ENCODE measurements at places on chromosomes 11 and 22.

DNA sequence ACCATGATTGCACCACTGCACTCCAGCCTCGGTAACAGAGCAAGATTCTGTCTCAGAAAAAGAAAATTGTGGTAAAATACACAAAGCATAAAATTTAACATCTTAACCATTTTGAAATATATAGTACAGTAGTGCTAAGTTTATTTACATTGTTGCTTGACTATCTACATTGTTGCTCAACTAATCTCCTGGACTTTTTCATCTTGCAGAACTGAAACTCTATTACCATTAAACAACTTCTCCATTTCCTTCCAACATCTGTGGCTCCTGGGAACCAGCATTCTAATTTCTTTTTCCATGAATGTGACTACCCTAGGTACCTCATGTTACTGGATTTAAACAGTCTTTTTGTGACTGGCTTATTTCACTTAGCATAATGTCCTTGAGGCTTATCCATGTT is 13.5 kb upstream of the VWA5A start:
- DNase-seq: no peak

DNA sequence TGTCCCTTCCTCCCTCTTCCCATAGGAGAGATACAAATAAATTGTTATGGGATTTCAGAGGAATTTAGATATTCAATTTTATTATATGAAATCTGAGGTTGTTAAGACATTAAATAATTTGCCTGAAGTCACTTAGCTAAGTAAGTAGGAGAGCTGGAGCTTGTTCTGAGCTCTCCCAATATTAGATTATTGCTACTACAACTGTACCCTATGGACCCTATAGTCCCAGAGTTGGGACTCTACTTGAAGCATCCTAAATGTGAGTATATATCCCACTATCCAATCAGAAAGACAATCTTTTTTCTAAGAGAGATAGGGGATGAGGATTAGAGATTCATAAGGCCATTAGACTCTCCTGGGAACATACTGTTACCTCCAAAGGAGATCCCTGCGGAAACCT is 1130.0 kb downstream of the DLG2 start:
- DNase-seq: no peak

DNA sequence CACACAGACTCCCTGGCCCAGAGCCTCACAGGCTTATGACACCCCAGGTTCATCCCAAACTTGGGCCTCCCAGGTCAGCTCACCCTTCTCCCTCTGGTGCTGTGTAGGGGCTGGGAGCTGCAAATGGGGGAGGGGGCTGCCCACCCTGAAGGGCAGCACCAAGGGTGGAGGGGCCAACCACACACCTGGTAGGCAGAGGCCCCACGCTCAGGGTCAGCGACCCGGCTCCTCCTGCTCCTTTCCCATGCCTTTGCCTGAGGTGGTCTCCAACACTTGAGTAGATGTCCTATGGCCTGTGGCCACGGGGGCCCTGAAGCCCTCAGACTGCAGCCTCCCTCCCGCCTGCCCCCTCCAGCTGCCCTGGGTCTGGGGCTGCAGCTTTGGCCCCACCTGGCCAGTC is 3.4 kb downstream of the DGCR6 start:
- DNase-seq: no peak

- no peak for DNase-seq
These were observed 7.0 kb downstream of the ISX start for GRCh38 chr22:35072925-35073324.

GRCh38 chr11:123532131-123532530 is 102.1 kb downstream of the GRAMD1B start:
- DNase-seq: no peak

DNA sequence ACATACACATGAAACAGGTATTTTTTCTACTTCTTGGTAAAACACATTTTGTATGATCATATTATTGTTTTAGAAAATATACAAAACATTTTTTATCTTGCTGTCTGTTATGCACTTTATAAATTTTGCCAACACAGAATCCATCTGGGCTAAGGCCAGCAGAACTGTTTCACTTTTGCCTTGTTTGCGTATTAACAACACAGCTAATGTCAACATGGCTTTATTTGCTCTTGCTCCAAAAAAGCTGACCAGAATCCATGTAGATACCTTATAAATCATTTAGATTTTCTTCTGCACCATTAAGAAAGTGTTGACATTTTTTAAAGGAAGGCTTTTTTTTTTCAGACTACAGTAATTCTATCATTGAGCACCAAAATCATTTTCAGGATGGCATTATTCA is 58.1 kb upstream of the PGR start:
- DNase-seq: no peak

- no peak for DNase-seq
These were observed 22.5 kb downstream of the PRRG4 start for GRCh38 chr11:32852207-32852606.

- peak; percentile 39 for DNase-seq
These were observed 23.5 kb upstream of the TH start for GRCh38 chr11:2194877-2195755.

GRCh38 chr11:68313574-68314202 is 1.3 kb downstream of the LRP5 start:
- DNase-seq: no peak

DNA sequence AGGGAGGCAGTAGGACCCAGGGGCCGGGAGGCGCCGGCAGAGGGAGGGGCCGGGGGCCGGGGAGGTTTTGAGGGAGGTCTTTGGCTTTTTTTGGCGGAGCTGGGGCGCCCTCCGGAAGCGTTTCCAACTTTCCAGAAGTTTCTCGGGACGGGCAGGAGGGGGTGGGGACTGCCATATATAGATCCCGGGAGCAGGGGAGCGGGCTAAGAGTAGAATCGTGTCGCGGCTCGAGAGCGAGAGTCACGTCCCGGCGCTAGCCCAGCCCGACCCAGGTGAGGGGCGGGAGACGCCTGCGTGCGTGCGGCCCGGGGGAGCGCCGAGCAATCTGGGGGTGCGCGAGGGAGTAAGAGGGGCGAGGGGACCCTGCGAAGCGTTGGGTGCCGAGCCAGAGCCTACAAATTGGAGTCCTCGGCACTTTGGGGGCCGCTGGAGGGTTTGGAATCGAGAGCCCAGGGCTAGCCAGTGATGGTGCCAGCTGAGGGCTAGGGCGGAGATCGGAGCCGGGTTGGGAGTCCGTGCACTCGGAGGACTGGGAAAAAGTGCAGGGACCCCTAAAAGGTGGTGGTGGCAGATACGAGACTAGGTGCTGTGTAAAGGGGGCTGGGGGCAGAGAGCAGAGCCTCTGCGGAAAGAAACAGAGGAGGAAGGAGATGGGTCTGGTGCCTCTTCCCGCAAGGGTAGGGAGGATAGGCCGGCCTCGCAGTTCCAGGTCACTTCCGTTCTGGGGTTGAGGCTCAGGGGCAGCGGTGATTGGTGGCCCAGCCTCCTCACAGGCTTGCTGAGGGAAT is at the start of gene SERPINH1:
Gene SERPINH1, plus strand, starts transcription at position 206 of the 788 bp plus-strand sequence. CDS start 4,097 bp downstream, outside the sequence.
- DNase-seq: no peak

- no peak for DNase-seq
These were observed 324.2 kb downstream of the TENM4 start for GRCh38 chr11:79116600-79116999.

DNA sequence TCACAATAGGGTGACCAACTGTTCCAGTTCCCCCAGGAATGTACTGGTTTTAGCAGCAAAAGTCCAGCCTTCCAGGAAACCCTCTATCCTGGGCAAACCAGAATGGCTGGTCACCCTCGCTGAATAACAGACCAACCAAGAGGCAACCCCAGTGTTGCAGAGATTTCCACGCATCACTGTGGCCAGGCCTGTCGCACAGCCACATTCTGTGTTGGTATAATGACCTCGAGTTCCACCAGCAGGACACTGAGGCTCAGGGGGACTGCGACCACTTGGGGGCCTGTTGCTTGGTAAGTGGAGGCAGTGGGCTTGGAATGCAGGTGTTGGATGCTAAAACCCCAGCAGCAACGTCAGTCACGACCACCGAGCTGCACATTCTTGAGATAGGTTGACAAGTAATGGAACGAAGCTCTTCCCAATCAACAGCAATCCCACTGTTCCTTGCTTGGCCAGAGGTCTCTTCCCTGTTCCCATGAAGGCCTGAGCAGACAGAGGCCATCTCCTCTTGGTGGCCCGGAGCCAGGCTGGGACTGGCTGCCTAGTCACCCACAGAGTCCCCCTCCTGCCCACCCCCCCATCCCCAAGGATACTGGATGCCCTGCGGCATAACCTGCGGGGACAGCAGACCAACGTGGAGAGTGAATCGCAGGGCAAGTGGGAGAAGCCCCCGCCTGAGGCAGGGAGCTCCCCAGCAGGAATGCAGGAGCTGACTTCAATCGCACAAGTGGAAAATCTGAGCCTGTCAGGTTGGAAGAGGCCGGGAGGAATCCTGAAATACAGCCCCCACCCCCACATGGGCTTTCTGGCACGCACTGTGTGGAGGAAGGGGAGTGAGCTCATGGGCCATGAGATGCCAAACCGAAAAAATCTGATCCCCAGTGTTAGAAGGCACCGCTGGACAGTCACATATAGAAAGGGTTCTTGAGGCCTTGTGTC is 43.4 kb upstream of the MN1 start:
- DNase-seq: no peak

DNA sequence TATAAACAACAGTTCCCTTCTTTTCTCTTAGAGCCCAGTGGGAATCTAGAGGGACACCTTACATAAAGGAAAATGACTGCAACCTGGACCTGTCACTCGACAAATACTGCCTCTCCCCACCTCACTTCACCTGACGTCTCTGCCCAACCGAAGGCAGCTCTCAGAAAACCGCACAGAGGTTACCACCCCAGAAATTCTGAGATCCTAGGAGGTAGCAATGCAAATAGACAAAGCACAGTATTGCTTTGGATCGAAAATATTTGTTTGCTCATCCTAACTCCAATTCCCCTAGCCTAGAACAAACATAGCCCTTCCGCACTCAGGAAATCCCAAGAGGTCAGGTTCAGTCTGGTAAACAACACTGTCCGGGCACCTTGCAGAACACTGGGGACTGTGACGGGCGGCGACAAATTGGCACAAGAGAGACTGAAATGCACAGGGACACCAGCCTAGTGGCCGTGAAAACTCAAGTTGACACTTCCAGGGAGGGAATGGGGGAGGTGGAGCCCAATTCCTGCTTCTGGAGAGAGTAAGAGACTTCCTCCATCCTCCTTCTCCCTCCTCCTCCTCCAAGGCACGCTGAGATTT is 420 bp upstream of the TRIM44 start:
- no peak for DNase-seq

- no peak for DNase-seq
These were observed 227.7 kb upstream of the ZBED5 start for GRCh38 chr11:11085580-11085979.

- DNase-seq: no peak
These were observed at the start of gene SCN3B for GRCh38 chr11:123654566-123655081. TSS of gene SCN3B (minus strand) at chr11:123654624. CDS start at chr11:123653801, 823 bp downstream.

DNA sequence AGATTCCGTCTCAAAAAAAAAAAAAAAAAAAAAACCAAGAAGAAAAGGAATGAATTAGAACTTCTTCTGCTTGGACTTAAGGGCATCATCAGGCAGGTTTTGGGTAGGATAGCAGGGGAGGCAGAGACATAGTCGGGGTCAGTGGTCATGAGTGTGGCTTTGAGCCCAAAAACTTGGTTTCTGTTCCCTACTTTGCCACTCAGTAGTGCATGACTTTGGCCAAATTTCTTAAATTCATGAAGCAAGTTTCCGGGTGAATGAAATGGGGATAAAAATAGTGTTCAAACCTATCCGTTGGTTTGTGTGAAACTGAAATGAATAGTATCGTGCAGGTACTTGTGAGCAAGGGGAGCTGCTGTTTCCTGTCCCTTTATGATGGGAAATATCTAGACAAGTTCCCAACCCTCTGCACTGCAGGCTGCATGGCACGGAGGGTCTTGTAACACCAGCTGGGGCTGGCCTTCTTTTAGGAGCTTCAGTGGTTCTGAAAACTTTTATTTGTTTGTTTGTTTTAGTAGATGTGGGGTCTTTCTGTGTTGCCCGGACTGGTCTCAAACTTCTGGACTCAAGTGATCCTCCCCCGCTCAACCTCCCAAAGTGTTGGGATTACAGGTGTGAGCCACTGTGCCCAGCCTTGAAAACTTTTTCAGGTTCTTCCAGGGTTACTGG is 18.4 kb downstream of the NEAT1 start:
- DNase-seq: no peak

DNA sequence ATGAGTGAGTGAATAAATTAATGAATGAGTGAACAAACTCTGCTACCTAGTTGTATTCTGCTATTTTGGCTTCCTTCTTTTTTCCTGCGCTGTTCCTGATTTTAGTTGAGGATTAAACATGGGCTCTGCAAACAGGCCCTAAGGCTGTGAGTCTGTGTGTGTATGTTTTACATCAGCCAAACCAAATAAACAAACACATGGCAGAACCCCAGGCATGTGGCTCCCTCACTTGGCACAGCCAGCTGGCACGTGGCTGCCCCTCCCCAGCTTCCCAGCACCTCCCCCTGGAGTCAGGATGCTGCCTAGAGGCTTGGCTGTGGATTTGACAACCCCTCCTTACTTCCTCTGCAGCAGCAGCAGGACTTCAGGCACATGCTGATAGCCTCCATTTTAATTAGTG is 593.2 kb downstream of the INSC start:
- no peak for DNase-seq

GRCh38 chr11:103623933-103624332 is 412.5 kb upstream of the DDI1 start:
- no peak for DNase-seq

DNA sequence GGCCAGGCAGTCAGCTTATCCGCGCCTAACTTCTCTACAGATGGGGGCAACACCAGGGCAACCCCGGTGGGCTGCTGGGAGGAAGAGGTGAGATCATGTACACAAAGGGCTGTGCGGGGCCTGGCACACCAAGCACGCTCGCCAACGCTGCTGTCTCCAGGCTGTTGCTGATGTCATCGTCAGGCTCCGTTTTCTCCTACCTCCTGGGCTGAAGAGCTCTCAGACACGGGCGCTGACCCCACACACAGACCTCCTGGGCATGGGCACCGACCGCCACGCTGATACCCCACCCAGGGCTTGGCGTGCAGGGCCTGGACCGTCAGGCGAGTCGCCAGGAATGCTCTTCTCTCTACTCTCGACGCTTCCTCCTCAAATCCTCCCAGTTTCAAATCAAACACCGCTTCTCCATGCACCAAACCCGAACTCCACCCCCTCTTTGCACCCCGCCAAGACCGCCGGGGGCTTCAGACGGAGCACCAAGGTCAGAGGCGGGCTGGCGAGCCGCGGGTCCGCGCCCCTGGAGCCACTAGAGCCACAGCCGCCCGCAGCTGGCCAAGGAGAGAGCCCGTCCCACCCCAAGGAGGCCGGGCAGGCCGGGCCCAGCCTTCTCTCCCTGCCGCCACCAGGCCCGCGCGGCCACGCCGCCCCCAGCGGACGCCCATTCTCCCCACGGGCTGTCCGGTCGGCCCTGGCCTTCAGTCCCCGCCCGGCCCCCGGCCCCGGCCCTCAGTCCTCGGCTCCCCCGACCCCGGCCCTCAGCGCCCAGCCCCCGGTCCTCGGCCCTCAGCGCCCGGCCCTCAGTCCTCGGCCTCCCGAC is 772 bp downstream of the SBF1 start:
- no peak for DNase-seq

GRCh38 chr11:128576555-128576954 is 10.8 kb downstream of the ETS1 start:
- no peak for DNase-seq

DNA sequence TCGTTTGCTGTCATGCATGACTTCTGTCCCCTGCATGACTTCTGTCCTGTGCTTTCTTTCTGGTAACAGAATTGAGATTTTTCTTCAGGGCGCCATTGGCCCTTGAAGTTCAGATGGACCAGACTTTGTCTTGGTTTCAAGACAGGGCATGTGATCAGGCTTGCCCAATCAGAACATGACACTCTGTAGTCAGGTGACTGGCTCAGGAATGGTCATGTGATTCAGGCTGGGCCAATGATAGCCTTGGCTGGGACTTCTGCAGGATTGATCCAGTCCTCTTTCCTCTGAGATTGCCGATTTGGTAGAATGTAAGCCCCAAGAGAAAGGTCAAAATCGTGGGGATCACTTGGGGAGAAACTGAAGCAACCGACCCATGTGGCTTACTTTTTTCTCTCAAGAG is 90.5 kb upstream of the ALX4 start:
- no peak for DNase-seq

All from stimulated activated CD4-positive, alpha-beta T cell treated with anti-CD3 and anti-CD28 coated beads, Interleukin-1b, Interleukin-23, amount 100 ng/mL, for 1 hour (primary cell).